ENCODE measurements at places on chromosomes 12 and 14. TPM values are rescaled to one million over a fixed set of nuclear protein-coding genes. Genes with fewer than 3 reads are reported as not detected.
A peak's percentile ranks its signal among the peaks of the same experiment; 100 is the strongest.

Gene PLEKHG7
- total RNA-seq = 0.18 TPM

Gene DPF3
- total RNA-seq = 14.9 TPM

Gene ATG2B
- 16.3 TPM for total RNA-seq

DNA sequence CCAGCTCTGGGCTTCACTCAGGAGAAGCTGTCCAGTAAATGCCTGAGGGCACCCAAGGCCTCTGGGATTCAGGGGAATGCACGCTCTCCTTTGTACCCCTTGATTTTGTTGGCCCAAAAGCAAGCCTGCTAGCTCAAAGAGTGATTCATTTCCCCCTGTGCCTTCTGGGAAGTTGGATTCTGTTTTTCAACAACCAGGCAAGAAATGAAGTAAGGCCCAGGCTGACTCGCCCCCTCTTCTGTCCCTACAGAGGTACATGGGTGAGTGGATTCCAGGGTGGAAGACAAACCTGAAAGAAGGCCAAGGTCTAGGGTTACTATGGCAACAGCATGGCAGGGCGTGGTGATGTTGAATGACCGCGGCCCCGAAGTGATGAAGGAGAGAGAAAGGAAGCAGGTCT lies 9.3 kb upstream of the SERPINA5 start:
- no peaks in the 10 kb centered on the region for H3K4me1 ChIP-seq
- H3K4me3 ChIP-seq = no peak overlapping the region
- H3K36me3 ChIP-seq = no peaks in the 10 kb centered on the region
- H3K27me3 ChIP-seq = no peaks in the 10 kb centered on the region

- peaks cover 4% of the 10 kb centered on the region for H3K36me3 ChIP-seq
- no peak overlapping the region for H3K4me3 ChIP-seq
- H3K27ac ChIP-seq = no peak overlapping the region
- DNase-seq = no peak
Observed at GRCh38 chr12:53985994-53986685, 1.2 kb downstream of the HOXC10 start.

GRCh38 chr14:104224506-104225277 lies 86.3 kb downstream of the KIF26A start:
- peaks cover 16% of the 10 kb centered on the region for H3K36me3 ChIP-seq
- peaks cover 46% of the 10 kb centered on the region for H3K4me1 ChIP-seq
- no peak overlapping the region for H3K27ac ChIP-seq
- peaks cover 3% of the 10 kb centered on the region for H3K27me3 ChIP-seq
- H3K4me3 ChIP-seq = no peak overlapping the region
- peak; percentile 34 for DNase-seq

- H3K36me3 ChIP-seq = no peaks in the 10 kb centered on the region
- DNase-seq = no peak
- H3K4me1 ChIP-seq = no peaks in the 10 kb centered on the region
- no peaks in the 10 kb centered on the region for H3K27me3 ChIP-seq
- no peak overlapping the region for H3K4me3 ChIP-seq
Observed at GRCh38 chr12:83514372-83514771, 827.7 kb downstream of the TMTC2 start.

Data from activated CD4-positive, alpha-beta memory T cell treated with anti-CD3 and anti-CD28 coated beads, Interleukin-2, amount 10 ng/mL, durations not matched to agents 7 days and 5 days (primary cell).